Activated CD4-positive, alpha-beta T cell treated with anti-CD3 and anti-CD28 coated beads, Interleukin-2, amount 10 ng/mL, durations not matched to agents 24 days and 14 days (primary cell): ENCODE measurements at places on chromosomes 13 and 19. TPM values are rescaled to one million over a fixed set of nuclear protein-coding genes. Genes with fewer than 3 reads are reported as not detected.

DNA sequence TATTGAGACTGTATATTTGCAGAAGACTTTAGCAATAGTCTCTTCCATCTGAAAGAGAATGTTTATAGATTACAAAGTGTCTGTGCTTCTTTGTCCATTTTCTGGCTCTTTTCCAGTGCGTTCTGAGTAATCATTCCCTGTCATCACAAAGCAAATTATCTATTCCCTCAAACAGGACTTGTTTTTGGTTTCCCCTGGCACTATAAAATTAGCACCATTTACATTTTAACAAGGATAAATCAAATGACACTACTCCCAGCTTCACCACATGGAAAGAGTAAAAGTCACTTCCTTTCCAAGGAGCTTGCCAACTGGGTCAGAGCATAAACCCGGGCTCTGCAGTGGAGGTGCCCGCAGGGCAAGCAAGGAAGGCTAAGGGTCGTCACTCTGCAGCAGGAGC is 88.1 kb downstream of the SHISA2 start:
- H3K36me3 ChIP-seq, result no peaks in the 10 kb centered on the region
- H3K4me1 ChIP-seq, result peaks cover 15% of the 10 kb centered on the region
- no peak overlapping the region for H3K4me3 ChIP-seq
- H3K27ac ChIP-seq, result no peak overlapping the region

GRCh38 chr19:46591870-46592269 is 9.3 kb upstream of the CALM3 start:
- H3K27me3 ChIP-seq, result peaks cover 14% of the 10 kb centered on the region
- no peak overlapping the region for H3K4me3 ChIP-seq
- DNase-seq, result no peak
- no peak overlapping the region for H3K27ac ChIP-seq
- H3K36me3 ChIP-seq, result no peaks in the 10 kb centered on the region

- no peak for DNase-seq
- peaks cover 12% of the 10 kb centered on the region for H3K27me3 ChIP-seq
- no peak overlapping the region for H3K27ac ChIP-seq
- H3K36me3 ChIP-seq, result no peaks in the 10 kb centered on the region
These were observed 19.3 kb downstream of the DPF1 start for GRCh38 chr19:38204728-38205127.

DNA sequence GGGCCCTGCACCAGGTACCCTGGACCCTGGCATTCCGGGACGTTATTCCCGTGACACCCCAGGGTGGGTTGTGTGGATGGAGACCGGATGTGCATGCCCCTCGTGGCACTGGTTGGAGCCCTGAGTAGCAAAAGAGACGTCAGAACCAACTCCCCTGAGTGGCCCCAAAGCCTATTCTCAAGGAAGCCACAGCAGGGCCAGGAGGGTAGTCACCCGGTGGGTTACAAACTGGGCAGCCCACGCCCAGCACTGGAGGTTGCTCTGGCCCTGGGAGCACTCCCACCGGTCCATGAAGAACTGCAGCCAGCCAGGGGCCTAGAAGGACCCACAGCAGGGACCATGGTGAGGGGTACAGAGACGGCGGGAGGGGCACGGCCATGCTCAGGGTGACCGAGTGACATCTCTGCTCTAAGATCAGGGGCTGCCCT is 7.5 kb downstream of the KLF16 start:
- H3K27me3 ChIP-seq, result no peaks in the 10 kb centered on the region
- peaks cover 9% of the 10 kb centered on the region for H3K36me3 ChIP-seq
- H3K4me1 ChIP-seq, result peaks cover 35% of the 10 kb centered on the region

GRCh38 chr13:42893214-42893671 is 98.8 kb downstream of the EPSTI1 start:
- no peaks in the 10 kb centered on the region for H3K27me3 ChIP-seq
- no peaks in the 10 kb centered on the region for H3K4me1 ChIP-seq
- H3K36me3 ChIP-seq, result peaks cover 37% of the 10 kb centered on the region
- H3K27ac ChIP-seq, result no peak overlapping the region
- no peak overlapping the region for H3K4me3 ChIP-seq

DNA sequence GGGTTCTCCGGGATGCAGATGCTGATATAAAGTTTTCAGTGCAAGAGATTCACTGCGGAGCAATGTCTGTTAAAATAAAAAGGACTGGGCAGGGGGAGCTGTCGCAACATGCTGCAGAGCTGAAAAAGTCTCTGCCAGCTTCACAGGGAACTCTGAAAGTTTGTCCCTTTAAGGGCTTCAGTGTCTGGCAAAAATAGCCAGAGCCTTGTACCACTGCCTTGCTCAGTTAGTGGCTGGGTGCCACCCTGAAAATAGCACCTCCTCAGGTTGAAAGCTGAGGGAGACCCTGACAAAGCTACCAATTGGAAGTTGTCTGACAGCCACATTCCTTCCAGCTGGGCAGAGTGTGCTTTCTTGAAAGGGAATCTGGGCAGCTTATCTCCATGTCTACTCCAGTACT is 3.0 kb upstream of the NDFIP2 start:
- H3K27ac ChIP-seq, result peak overlapping the region; percentile 3
- peaks cover 19% of the 10 kb centered on the region for H3K36me3 ChIP-seq
- no peak overlapping the region for H3K4me3 ChIP-seq
- no peak for DNase-seq
- peaks cover 37% of the 10 kb centered on the region for H3K4me1 ChIP-seq

F10 gene
- total RNA-seq, result not detected in 2 replicates

CYP2S1 gene
- 0.70 and 1.0 TPM in 2 replicates for total RNA-seq
